ENCODE measurements at places on chromosomes 7 and 10.

DNA sequence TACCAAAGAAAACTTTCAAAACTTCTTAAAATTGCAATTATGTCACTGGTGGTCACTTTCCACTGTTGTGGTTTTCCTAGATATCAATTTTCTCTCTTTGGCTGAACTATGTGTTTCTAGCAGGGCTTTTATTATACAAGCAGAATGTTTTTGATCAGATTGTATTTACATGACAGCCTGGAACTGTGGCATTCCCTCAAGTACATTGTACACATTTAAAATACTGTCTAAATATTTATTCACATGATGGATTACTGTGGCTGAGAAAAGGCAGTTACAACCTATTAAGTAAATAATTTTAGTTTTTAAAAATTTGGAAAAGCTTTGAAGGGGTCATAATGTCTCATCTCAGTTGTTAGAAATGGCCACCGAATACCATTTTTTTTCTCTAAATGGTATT is 231.9 kb upstream of the PPP1R3A start:
- no peak for DNase-seq

DNA sequence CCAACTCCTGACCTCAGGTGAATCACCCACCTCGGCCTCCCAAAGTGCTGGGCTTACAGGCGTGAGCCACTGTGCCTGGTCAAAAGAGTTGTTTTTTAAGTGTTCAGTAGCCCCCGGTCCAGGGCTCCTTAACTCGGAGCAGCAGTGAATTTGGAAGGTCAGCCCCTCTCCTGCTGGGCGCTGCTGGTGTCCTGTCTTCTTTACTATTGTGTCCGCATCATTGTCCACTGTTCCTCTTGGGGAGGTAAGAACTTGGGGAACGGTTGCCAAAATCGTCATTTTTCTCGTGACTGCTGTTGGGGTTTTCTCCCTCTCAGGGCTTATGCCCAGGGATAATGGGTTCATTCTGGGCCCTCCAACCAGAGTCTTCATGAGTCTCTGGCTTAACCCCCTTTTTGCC is 46.7 kb downstream of the CAMK1D start:
- DNase-seq: no peak

DNA sequence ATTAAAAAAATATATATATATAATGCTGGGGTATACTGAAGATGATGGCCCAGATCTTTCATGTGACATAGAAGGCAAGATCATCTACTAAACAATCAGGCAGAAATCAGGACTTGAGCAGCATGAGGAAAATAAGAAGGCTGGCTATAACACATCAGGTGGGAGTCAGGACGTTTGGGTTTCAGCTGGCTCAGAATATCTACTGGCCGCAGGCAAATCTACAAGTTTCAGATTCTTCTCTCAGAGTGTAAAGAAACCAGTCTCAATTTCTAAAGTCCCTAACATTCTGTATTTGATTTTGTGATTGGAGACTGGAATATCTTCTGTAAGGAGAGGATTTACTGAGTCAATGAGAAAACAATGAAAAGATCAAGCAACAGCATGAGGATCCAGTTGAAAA is 37.7 kb upstream of the FAM3C start:
- no peak for DNase-seq

GRCh38 chr10:119113751-119114732 is 10.1 kb downstream of the DENND10 start:
- DNase-seq: no peak

DNA sequence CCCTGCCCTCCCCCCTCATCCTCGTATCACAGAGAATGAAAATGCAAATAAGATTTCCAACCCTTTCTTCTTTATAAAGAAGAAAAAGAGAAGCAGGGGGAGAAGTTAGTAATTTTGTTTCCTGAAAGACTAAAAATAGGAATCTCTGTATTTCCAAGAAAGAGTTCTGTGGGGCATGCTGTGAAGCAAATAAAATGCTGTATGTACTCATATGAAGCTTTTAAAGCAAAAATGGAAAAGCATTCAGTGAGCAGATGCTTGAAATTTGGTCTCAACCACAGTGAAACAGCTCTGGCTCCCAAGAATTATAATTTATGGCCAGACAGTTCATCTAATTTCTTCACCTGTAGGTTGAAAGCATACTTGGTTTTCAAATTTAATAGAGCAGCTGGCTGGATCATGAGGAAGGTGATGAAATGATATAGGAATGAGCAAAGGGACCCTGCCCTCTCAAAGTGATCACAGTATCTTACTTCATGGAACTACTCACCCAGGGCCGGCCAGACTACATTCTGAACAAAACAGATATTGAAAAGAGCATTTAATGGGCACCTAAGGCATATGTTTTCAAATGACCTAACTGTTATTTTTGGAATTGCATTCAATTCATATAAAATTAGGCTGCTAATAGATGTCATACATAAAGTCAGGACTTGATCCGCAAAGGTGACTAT is 31.4 kb downstream of the SVIL start:
- no peak for DNase-seq

DNA sequence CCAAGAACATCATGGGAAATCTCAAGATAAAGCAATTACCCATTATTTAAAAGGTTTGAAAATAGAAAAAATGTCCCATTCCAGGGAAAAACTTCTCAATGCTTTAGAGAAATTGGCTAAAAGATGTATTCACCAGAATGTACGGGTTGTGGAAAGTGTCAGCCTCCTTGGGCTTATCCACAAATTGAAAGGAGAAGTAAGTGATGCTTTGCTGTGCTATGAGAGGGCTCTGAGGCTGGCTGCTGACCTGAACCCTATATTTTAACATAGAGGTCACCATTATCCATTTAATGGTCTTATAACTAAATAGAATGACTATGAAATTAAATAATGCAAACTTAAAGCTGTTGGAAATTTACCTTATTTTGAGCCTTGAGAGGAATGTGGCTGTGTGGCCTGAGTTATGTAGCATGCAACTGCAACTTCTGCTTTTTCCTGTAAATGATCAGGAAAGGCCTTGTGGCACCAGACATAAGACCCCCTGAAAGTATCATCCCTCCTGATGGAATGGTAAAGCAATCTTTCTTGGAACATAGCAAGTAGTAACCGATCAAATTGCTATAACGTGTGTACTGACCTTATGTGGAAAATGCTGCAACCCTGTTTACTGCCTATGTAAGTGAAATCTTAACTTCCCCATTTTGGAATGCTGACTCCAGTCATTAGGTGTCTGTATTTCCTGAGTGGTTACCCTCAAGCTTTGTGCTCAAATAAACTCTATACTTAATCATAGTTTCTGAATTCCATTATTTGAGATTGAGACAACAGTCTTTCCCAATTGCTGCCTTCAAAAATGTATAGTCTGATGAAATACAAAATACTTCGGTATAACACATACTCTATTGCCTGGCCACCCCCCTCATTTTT is 6.9 kb downstream of the IFIT1B start:
- DNase-seq: no peak

DNA sequence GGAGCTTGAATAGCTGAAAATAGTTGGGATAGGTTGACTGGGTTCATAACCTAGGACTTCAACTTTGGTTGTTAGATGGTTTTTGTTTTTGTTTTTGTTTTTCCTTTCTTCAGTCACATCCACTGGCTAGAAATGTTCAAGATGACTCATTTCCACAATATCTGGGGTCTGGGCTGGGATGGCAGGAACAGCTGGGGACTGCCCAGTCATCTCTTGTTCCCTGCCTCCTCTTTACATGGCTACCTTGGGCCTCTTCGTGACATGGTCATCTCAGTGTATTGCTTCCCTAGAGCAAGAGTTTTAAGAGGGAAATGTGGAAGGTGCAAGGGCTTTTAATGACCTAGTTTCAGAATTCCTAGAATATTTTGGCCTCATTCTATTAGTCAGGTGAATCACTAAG is 915.8 kb downstream of the XPNPEP1 start:
- no peak for DNase-seq

DNA sequence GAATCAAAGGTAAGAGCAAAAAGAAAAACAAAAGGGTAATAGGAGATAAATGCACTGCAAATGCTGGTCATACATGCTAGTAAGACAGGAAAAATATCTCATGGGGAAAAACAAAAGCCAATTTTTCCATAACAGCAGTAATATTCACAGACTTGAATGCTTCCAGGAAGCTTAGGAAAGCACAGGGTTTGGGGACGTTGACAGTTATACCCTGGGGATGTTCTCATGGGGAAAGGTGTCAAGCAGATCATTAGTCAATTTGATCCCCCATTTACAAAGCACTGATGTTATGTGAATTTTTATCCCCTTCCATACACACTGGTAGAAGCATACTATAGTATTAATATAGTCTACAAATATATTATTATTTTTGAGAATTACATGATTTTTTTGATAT is 232.7 kb downstream of the SORCS1 start:
- DNase-seq: no peak

- no peak for DNase-seq
Measured at GRCh38 chr7:155211761-155212160, 85.9 kb upstream of the INSIG1 start.

- no peak for DNase-seq
Measured at GRCh38 chr7:19558527-19558926, 150.3 kb downstream of the POLR1F start.

- DNase-seq: no peak
Measured at GRCh38 chr7:16905300-16906044, 23.7 kb upstream of the AGR3 start.

- DNase-seq: no peak
Measured at GRCh38 chr7:18364396-18364795, 131.2 kb upstream of the HDAC9 start.

DNA sequence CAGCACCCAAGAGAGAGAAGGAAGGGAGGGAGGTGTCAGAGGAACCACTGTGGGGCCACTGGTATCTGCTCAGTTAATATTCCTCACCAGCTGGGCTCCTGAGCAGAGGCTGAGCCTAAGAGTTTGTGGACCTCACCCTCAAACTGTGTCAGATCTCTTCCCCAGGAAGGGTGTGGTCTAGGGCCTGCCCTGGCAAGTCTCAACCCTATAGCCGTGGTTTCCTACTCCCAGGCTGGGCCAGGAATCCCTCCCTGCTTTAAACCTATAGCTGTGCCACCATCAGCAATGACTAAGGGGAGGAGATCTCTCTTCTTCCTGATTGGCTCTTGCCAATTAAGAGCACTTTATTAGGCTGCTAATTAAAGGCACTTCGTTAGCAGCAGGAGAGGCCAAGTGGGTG is 29.9 kb downstream of the POLL start:
- no peak for DNase-seq

- DNase-seq: no peak
Measured at GRCh38 chr7:18347170-18347569, 148.4 kb upstream of the HDAC9 start.
